T-helper 22 cell (primary cell): ENCODE measurements at places on chromosomes 4 and X.

DNA sequence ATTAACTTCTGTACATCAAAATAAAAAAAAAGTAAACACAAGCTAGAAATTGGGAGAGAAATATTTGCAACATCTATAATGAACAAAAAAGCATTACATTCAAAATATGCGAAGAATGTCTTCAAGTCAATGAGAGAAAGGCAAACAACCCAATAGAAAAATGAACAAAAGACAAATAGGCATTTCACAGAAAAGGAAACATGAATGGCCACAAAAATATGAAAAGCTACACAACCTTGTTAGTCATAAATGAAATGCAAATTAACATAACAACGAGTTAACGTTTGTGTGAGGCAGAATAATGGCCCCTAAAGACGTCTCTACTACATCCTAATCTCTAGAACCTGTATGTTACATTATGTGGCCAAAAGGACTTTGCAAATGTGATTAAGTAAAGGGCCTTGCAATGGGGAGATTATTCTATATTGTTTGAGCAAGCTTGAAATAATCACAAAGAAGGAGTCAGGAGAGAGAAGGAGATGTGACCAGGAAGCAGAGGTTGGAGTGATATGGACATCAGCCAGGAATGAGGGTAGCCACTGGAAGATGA, 86.8 kb downstream of the WDFY3 start:
- no peak for DNase-seq

DNA sequence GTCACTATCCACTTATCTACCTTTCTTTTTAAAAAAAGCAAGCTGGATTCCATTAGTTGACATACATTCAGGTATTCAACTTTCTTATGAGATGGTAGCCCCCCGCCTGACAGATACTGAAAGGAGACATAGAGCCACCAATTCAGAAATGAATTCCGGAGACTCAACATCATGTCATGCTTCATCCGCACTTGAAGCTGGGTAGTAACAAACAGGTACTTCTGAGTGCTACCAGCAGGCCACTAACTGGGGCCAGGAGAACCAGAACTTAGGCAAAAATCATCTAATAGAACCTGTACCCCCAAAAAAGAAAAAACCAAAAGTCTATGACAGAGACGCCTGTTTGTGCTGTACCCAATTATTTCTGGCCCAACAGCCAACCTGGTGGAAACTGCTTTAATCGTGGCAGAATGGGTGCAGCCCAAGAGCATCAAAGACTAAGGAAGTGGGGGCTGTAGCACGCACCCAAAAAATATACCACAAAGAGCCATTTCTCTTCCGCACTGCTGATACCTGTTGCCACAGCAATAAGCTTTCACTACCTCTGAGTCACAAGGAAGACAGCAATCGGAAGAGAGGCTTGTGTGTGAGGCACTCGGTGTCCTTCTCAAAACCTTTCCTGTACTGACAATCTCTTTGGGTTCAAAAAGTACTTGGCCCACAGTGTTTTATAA, 84.8 kb downstream of the AFAP1 start:
- DNase-seq, result peak; percentile 70

- DNase-seq, result no peak
Observed at GRCh38 chr4:98781641-98782357, 123.4 kb upstream of the TSPAN5 start.

- no peak for DNase-seq
Observed at GRCh38 chrX:19931146-19931545, 43.7 kb upstream of the SH3KBP1 start.

DNA sequence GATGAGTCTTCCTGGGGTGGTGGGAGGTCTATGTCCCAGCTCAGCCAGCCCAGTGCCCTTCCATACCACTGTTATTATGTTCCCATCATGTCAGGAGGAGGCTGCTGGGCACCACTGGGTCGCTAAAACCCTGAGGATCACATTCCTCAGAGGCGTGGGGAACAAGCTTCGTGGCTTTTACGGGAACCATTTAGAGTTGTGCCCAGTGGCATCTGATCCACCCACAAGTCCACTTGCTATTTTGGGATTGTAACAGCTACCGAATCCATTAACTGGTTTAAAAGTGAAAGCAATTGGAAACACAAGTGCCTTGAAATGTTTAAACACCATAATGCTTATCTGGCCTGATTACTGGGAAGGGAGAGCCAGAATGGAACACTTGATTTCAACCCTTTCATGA, 13.1 kb upstream of the CCKAR start:
- no peak for DNase-seq
